ENCODE measurements at places on chromosomes 12 and 14. TPM values are rescaled to one million over a fixed set of nuclear protein-coding genes. Genes with fewer than 3 reads are reported as not detected.
A peak's percentile ranks its signal among the peaks of the same experiment; 100 is the strongest.

- DNase-seq, result no peak
- H3K4me3 ChIP-seq, result no peak overlapping the region
- no peaks in the 10 kb centered on the region for H3K4me1 ChIP-seq
- peaks cover 95% of the 10 kb centered on the region for H3K27me3 ChIP-seq
- no peaks in the 10 kb centered on the region for H3K36me3 ChIP-seq
- no peak overlapping the region for H3K27ac ChIP-seq
Measured at GRCh38 chr14:28762955-28763326, 3.6 kb upstream of the FOXG1 start.

DNA sequence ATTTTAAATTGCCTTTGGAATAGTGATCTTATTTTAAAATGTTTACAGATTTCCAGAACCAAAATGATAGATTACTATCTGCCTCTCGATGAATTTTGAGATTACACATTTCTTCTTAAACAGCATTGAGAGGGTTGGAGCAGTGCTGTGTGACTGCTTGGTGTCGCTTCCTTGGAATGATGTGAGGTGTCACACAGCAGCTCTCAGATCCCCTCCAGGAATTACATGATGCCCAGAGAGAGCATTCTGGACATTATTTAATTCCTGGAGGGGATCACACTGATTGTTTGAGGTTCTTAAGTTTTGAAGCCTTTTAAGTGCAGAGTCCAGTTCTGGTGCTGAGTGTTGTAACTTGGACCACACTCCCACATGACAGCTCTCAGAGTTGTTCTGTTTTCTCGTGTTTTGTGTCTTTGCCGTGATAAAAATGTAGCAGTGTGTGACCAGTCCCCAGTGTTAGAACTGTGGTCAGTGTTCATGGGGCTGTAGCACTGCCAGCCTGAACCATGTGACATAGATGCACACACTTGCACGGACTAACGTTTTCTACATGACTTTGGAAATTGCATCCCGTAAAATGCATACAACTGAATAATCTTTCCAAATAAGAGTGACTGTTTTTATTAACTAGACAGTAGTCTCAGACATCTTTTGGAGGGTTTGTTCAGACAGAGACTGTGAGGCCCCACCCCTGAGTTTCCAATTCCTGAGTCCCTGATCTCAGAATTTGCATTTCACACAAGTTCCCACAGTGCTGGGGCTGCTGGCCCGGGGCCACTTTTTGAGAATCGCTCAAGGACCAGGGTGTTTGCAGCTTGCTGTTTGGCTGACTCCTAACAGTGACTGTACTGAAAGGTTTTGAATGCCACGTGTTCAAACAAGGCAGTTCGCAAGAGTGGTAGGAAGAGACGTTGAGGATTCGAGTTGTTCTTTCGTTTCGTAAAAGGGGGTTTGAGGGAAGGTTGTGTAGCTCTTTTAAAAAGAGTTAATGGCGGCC, 26.0 kb downstream of the XRCC3 start:
- H3K27ac ChIP-seq, result no peak overlapping the region
- no peaks in the 10 kb centered on the region for H3K36me3 ChIP-seq
- no peak overlapping the region for H3K4me3 ChIP-seq
- no peaks in the 10 kb centered on the region for H3K27me3 ChIP-seq

- H3K4me1 ChIP-seq, result no peaks in the 10 kb centered on the region
- H3K27me3 ChIP-seq, result no peaks in the 10 kb centered on the region
- DNase-seq, result no peak
- H3K4me3 ChIP-seq, result peak overlapping the region; percentile 80
Measured at GRCh38 chr12:1691123-1692007, 495 bp downstream of the ADIPOR2 start.

DNA sequence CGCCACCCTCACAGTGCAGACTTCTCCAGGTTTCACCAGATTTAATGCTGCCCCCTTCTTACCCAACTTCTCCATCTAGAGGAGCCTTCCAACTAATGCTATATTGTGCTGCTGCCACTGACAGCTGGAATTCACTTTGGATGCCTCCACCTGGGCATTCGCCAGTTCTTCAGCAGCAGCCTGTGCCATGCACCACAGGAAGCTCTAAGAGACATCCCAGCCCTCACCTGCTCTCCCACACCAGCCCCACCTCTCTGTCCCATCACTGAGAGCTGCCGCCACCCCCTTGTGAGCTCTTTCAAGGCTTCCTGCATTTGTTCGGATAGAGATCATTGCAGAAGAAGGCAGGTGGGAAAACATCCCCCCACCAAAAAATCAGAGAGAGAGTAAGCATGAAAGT, 4.6 kb upstream of the KRT2 start:
- no peaks in the 10 kb centered on the region for H3K27me3 ChIP-seq
- no peaks in the 10 kb centered on the region for H3K36me3 ChIP-seq
- no peaks in the 10 kb centered on the region for H3K4me1 ChIP-seq
- no peak overlapping the region for H3K27ac ChIP-seq
- no peak for DNase-seq

DNA sequence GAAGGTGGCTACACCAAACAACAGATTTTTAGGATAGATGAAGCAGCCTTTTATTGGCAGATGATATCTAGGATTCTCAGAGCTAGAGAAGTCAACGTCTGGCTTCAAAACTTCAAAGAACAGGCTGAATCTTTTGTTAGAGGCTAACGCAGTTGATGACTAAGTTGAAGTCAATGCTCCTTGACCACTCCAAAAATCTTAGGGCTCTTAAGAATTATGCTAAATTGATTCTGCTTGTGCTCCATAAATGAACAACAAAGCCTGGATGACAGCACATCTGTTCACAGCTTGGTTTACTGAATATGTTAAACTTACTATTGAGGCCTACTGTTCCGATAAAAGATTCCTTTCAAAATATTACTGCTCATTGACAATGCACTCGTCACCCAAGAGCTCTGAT, 13.0 kb upstream of the CDKN3 start:
- no peak overlapping the region for H3K27ac ChIP-seq
- H3K36me3 ChIP-seq, result no peaks in the 10 kb centered on the region
- H3K4me3 ChIP-seq, result no peak overlapping the region

DNA sequence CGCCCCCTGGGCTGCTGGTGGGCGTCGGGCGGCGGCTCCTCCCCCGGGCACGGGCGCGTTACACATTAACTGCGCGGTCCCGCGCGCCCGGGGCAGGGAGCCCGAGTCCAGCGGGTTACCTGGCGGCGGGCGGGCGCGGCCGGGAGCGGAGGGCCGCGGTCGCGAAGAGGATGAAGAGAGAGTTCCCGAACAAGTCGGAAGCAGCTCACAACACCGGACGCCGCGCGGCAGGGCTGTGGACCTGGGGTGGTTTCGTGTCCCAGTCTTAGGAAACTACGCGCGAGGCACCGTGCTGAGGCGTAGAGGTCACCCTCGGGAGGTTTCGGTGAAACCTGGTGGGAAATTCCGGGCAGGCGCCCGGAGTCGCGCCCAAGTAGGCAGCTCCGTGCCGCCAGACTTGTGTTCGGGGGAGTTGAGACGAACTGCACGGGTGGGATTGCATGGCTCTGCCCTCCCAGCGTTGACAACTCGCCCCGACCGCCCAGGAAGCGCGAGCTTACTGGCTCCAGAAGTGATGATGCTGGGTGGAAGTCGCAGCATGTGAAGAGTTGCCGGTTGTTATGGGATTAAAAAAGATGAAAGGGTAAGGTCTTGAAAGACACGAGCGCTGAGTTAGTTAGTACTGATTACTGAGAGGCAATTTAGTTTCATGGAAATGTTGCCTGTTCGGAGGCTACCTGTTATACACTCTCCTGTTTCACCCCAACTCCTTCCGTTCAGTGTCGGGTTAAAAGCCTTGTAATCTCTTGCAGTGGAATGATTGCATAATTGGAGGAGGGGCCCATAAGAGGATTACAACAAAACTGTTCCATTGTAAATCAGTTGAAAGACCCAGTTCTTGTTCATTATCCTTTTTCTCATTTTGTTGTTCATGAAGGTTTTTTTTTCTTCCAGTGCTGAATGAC, 879 bp downstream of the RAB3IP start:
- H3K4me1 ChIP-seq, result no peaks in the 10 kb centered on the region
- peak overlapping the region; percentile 87 for H3K27ac ChIP-seq
- H3K36me3 ChIP-seq, result no peaks in the 10 kb centered on the region
- DNase-seq, result peak; percentile 31
- H3K27me3 ChIP-seq, result no peaks in the 10 kb centered on the region
- peak overlapping the region; percentile 76 for H3K4me3 ChIP-seq

Gene GRIN2B
- total RNA-seq, result 3.3 TPM

Gene CRACR2A
- total RNA-seq, result 15.1 TPM

Gene MOK
- 29.0 TPM for total RNA-seq

Gene NFE2
- total RNA-seq, result 0.33 TPM
